Fibroblast of the aortic adventitia (primary cell): ENCODE measurements at places on chromosomes 6 and 20.
A peak's percentile ranks its signal among the peaks of the same experiment; 100 is the strongest.

DNA sequence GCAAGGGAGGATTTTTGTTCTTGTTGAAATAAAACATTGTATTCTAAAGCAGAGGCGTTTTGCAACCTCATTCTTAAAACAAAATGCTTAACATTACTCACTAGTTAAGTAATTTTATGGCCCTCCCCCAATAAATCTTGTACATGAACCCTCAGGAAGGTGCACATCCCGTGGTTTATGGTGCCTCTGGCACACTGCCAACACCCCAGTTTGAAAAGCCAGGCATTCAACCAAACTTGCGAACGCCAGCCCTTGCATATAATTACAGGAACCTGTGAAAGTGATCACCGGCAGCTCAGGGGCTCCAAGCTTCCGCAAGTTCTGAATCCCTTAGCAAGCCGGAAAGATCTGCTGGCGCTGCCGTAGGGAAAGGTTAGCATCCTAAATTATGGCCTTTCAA lies 1109.0 kb upstream of the FLRT3 start:
- DNase-seq: no peak

DNA sequence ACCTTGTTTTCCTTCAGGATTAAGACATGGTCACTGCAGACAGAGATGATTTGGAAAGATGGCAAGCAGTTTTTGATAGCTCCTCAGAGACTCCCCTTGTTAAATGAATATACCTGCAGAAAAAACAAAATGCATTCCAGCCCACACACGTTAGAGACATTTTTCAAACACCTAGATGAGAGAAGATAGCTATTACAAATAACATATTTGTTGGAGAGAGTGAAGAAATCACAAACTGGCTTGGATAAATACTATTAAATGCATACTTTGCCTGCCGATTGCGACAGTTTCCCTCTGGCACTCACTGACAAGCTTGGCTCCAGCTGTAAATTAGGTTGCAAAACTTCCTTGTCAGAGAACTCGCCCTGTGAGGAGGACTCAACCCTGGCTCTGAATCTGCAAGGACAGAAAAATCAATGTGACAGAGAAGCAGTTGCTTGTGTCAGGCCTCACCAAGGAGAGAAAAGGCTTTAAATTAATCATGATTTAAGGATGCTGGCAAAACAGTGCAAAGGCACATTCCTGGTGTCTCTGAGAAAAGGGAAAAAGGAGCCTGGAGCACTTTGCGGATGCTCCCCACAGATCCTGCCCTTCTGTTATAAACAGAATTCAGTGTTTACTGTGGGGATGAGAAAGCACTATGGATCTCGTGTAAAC lies 423.7 kb upstream of the MARCKS start:
- peak; percentile 90 for DNase-seq

DNA sequence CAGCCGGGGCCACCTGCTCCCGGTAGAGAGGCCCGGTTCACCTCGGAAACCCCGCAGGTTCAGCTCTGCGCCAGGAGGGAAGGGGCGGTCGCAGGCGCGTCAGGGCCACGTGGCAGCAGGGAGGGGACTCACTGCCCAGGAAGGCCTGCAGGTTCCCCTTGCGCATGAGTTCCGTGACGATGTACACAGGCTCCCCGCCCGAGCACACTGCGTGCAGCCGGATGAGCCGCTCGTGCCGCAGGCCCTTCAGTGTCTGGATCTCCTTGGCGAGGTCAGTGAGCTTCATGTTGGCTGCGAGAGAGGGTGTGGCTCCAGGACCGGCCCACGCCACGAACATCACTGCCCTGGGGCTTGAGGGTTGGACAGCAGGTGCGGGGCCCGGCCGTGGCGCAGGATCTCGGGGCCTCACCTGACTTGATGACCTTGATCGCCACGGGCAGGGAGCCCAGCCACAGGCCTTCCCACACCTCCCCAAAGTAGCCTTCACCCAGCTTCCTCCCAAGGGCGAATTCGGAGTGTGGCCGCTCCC lies 4.9 kb upstream of the PTK6 start:
- no peak for DNase-seq

- DNase-seq: no peak
Measured at GRCh38 chr6:42025845-42026243, 24.5 kb upstream of the TAF8 start.

- DNase-seq: no peak
Measured at GRCh38 chr20:49496553-49497397, 14.3 kb upstream of the KCNB1 start.

- DNase-seq: peak; percentile 48
Measured at GRCh38 chr20:1368448-1369199, 24.2 kb downstream of the FKBP1A start.

DNA sequence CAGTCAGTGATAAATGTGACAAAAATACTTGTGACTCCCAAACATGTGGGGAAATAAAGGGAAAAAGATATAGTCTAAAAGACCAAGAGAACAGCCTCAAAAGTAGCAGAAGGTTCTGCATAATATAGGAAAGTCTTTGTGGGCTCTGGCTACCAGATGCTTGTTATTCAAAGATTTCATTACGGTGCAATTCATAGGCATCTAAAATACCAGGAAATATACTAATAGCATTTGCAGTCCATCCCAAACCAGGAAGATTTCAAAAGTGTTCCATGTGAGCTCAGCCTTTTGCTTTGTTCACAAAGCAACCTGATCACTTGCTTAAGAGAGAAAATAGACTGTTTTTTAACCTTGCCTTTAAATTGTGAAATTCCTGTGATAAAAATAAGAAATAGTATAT lies 506.7 kb upstream of the MARCKS start:
- DNase-seq: peak; percentile 54

DNA sequence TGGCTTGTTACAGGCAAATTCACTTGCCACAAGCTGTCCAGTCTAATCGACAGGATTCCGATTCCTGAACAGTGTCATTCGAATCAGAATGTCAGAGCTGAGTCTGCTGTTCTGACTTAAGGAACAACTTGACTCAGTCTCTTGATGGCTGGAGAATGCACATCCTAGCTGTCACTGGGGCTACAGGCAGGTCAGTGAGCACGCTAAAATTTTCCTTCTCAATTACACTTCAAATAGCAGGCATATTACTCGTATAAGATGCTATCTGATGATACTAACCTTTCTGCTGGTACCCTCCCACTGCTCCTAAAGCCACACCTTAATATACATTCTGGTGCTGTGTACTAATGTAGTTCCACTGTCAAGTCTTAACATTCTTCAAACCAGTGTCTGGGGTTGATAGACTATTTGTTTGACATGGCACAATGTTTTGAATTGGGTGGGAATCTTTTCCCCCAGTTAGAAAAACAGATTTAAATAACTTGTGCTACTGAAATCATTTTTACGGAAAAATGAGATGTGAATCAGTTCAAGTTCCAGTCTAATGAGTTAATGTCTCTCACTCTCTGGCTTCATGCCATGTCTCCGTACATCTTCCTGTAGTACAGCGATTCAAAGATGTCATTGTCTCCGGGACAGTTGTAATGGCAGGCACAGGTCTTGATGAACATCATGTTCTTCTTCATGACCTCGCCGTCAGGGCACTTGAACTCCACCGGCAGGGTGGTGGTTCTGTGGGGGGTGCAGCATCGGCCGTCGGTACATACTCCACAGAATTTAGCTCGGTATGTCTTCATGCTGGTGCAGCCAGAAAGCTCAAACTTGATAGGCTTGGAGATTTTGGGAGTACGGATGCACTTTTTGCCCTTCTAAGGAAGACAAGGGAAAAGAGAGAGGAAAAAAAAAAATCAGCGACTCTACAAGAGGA lies 2.2 kb downstream of the CCN2 start:
- DNase-seq: peak; percentile 81

DNA sequence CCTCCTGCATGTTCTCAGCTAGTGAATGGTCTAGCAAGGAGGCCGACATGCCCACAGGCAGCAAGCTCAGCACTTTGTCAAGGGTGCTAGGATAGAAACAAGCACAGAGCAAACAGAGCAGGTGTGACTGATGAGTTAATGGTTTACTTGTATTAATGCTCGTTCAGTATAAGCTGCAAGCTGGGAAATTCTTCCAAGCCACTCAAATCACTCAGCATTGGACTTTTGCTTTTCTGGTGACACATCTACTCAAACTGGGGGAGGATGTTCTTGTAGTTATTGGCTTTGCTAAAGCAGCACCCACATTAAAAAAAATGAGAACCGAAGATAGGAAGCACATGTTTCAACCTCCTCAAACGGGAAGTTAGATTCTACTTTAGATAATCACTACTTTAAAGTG lies 43.1 kb upstream of the NEDD9 start:
- DNase-seq: no peak

- no peak for DNase-seq
Measured at GRCh38 chr6:156269751-156270369, 507.3 kb upstream of the ARID1B start.

- DNase-seq: no peak
Measured at GRCh38 chr20:1490643-1491195, 501 bp downstream of the SIRPB2 start.

DNA sequence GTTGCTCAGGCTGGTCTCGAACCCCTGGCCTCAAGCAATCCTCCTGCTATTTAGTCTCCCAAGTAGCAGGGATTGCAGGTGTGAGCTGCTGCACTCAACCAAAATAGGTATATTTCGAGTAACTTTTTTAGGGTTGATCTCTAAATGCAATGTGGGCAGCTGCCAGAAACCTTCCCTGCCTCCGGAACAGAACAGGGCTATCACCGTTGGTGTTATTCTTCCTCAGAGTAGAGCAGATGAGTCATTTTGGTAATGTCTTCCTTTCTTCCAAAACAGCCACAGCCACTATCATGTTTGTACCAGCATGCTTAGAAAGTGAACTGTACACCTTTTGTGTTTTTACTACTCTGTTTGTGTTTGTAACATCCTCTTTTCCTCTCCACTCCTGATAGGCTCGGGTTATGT lies 44.1 kb downstream of the SNX9 start:
- DNase-seq: peak; percentile 62

GRCh38 chr20:16505894-16506293 lies 67.4 kb downstream of the KIF16B start:
- DNase-seq: no peak

DNA sequence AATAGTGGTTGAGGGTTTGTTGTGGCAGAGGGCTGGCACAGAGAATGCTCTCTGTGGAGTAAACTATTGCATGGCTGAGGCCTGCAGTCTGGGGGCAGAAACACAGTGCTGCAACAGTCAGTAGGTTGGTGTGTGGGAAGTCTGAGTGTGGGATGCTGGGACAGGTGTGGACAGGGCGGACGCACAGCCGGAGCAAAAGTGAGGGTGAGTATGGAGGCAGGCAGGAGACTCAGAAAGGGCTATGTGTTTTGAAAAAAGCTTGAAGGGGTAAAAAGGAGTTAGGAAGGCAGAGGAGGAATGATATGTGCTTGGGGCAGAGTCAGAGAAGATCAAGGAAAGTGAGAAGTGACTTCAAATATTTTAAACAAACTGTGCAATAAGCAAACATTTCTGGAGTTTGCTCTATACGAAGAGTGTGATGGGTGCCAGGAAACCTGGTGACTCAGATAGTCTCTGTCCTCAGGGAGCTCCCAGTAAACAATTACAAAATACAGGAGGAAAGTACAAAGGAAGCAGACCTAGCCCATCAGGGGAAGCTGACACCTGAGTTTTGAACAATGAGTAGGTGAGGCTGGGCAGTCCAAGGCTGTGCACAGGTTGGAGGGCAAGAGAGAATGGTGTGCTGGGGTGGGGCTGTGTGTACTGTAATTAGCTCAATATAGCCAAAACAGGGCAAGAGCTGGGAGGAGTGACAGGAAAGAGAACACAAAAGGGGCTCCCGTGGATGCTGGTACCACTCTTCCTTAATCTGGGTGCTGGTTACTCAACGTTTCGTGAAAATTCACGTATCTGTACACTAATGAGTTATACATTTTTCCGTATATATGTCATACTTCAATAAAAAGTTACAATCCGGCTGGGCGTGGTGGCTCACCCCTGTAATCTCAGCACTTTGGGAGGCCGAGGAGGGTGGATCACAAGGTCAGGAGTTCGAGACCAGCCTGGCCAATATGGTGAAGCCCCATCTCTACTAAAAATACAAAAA lies 55.2 kb downstream of the PIGU start:
- DNase-seq: peak; percentile 22

GRCh38 chr6:36701401-36701991 lies 3.9 kb downstream of the RAB44 start:
- no peak for DNase-seq
